CD8-positive, alpha-beta T cell (primary cell): ENCODE measurements at places on chromosomes 1 and 21.

DNA sequence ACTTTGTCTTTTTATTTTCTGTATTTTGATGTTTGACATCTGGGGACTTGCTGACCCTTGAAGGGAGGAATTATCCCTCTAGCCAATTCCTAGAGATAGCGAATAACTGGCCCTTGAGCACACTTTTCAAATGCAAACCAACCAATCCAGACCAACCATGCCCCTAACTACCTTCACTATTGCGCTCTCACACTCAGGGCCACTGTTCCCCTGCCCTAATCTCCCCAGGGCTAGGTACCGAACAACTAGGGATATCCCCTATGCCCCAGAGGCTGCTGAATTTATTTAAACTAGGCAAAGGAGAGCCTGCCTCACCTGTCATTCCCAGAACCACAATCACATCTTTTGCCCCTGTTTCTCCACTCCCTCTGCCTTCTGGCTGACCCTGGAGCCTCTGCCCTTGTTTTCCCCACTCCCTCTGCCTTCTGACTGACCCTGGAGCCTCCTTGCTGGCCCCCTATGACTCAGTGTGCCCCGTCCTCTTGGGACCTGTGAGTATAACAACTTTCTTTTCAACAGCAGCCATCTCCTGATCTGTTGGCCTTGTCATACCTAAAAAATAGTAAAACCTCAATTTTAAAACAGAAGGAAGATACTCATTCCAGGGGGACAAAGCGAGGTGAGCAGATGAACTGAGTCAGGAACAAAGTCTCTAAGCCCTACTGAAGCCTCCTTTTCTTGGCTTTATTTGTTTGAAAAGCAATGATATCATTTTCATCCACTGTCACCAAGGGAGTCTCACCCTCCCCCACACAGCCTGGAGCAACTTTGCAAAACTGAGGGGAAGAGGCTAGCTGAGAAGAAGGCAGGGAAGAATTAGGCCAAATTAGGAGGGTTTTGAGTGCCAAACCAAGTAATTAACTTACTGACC lies 115.5 kb downstream of the NMNAT2 start:
- no peak for DNase-seq

GRCh38 chr1:17950728-17951127 lies 156.9 kb upstream of the IGSF21 start:
- no peak for DNase-seq

DNA sequence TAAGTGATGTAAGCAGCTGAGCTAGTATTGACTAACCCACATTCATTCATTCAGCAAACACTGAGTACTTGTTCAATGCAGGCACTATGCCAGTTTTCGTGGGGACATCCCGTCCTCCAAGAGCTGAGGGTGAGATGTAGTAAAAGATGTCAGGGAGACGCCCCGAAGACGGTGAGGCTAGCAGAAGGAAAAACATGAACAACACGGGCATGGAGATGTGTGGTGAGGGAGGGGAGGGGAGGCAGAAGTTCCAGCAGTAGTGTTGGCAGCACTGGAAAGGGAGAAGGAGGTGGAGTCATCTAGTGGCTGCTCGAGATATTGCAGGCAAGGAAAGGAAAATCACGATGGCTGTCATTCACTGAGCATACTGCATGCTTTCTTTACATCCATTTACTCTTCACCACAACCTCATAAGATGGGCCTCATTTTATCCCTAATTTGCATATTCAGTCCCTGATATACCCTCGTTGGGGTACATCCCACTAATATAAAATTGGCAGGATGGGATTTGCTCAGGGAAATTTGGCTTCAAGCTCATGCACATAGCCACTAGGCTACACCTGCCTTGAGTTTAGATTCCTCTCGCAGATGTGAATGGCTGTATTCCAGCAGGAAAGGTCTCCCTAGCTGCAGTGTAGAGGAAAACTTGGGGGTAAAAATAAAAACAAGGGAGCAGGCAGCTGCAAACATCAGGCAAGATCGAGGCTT lies 14.5 kb downstream of the PDZK1IP1 start:
- DNase-seq = peak; percentile 31

- no peak for DNase-seq
Observed at GRCh38 chr1:206662396-206663092, 22.2 kb upstream of the MAPKAPK2 start.

DNA sequence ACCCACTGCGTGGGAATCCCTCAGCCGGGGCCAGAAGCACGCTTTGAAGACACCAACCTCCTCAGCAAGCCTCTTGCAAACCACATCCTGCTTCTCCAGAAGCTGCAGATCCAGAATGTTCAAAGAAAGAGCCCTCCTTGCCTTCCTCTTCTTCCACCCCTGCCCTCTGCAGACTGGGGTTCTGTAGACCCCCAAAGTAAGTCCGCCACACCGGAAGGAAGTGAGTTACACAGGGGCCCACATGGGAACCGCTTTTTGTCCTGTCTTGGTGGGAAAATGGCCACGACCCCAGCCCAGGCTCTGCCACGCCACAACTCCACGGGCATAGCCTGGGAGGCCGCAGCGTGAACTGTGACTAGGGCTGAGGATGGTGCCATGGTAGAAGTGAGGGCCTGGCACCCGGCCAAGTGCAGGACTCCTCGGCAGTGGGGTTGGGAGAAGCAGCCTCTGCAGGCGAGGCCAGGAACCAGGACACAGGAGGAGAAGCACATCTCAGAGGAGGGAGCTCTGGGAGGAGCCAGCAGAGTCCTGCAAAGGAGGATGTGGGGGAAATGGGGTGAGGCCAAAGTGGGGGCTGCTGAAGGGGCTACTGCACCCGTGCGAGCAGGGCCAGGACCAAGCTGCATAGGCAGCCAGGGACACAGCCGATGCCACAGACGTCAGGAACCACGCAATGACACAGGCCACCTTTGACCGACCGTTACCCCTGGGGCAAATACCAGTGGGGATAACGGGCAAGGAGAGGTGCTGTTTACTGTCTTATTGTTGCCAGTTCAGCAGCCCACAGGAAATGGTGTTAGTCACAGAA lies 30.9 kb downstream of the PDE9A start:
- peak; percentile 77 for DNase-seq

DNA sequence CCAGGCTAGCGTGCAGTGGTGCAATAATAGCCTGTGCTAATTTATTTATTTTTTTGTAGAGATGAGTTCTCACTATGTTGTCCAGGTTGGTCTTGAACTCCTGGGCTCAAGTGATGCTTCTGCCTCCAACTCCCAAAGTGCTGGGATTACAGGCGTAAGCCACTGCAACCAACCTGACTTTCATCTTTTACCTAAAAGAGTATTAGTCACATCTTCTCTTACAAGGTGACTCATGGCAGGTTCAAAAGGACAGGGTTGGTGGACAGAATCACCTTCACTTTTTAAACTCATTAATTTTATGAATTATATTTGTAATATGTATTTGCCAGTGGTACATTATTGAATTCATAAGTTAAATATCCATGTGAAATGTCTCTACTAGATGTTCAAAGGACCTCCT lies 18.1 kb downstream of the JAM2 start:
- no peak for DNase-seq

GRCh38 chr21:16367079-16367478 lies 637.3 kb downstream of the USP25 start:
- no peak for DNase-seq

DNA sequence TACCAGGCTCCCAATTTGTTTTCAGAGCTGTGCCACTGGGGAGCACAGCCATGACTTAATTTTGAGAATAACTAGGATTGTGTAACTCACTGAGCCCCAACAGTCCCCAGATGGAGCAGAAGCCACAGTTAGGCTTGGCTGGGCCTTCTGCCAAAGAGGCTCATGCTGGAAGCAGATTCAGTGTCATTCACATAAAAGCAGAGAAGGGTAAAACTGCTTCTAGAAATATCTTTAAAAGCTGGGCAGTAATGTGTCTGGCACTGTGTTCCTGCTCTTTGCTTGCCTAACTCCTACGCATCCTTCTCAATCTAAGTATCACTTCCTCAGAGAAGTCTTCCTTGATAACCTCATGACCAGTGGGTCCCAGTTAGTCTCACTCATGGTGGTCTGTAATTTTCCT lies 20.3 kb downstream of the STK40 start:
- DNase-seq = no peak

DNA sequence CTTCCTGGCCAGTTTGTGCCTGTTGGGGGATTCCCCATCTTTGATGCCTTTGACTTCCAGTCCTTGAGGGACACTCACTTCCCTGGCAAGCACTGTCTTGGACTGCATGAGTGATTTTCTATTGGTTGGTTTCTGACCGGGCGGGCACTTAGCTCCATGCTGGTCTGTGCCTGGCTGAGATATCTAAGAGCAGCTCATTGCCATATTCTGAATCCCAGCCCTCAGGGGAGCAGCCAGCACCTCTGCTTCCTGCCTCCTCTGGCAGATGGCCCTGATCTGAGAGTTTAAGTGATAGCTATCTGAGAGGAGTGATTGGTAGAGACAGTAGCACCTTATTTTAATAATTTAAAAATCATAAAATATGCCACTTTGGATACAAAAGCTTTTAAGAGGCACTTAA lies 52.5 kb downstream of the DISC1 start:
- DNase-seq = no peak

DNA sequence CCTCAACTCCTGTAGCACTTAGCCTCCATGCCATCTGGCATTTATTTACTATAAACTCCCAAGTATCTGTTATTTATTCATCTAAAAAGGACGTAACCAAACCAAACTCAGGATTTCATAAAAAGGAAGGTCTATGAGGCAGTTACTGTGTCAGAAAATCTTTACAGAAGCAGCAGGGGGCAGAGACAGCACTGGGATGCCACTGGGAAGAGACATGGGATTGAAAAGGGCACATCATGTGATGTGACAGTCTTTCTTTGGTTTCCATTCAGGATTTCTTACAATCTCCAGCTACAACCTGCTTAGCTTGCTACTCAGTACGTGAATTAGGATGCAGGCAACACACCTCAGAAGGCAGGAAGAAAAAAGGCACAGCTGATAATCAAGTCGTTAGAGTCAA lies 31.2 kb downstream of the SPRTN start:
- no peak for DNase-seq

DNA sequence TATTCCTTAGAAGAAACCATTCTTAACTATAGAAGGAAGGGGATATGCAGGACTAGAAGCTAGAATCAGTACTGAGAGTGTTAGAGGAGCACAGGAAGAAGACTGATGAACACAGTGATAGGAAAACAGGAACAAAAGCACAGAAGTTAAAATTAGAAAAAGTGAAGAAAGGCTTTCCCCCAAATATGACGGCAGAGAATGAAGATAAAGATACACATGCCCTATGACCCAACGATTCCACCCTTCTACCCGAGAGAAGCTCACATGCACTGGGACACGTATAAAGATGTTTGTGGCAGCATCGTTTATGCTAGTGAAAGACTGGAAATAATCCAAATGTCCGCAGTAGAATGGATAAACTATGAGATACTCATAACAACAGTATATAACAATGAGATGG lies 74.2 kb downstream of the DTL start:
- DNase-seq = no peak

GRCh38 chr1:55696891-55697290 lies 481.7 kb upstream of the USP24 start:
- no peak for DNase-seq

- DNase-seq = no peak
Observed at GRCh38 chr1:192763756-192764155, 45.1 kb upstream of the RGS2 start.

- DNase-seq = no peak
Observed at GRCh38 chr1:94590203-94591137, 48.9 kb upstream of the F3 start.

DNA sequence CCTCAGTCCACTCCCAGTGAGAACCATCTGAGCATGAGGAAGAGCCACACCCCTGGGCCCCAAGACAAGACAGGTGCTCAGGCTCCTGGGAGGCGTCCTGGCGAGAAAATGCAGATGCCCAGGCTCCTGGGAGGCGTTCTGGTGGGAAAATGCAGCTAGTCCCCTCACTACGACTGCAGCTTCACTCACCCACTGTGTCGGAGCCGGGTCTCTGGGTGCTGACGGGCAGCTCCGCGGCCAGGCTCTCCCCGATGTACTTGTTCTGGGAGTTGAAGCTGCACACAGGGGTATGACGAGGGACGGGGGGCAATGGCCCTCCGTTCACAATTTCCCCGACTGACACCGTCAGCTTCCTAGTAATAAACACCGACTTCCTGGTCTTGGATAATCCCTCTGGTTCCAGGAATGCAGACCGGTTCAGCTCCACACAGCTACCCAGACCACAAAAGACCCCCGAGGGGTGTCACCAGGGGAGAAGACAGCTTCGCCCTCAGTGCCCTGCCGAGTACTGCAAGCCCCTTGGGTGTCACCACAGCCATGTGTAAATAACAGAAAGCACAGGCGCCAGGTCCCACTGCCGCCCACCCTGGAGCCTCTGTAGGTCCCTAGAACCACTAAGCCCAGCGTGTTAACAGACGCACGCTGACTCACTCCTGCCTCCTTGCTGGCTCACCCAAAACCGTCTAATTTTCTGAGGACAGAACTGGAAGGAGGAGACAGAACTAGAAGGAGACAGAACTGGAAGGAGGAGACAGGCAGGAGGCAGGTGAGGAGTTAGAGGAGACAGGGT lies 19.5 kb downstream of the MCM3AP start:
- DNase-seq = no peak

- DNase-seq = no peak
Observed at GRCh38 chr1:180508725-180509097, 6.3 kb upstream of the ACBD6 start.

- no peak for DNase-seq
Observed at GRCh38 chr1:216742625-216743024, 19.4 kb upstream of the ESRRG start.

GRCh38 chr1:196887515-196888239 lies at the start of gene CFHR4:
TSS of gene CFHR4 (plus strand) at chr1:196888052. CDS start at chr1:196888151, 99 bp downstream.
- no peak for DNase-seq

DNA sequence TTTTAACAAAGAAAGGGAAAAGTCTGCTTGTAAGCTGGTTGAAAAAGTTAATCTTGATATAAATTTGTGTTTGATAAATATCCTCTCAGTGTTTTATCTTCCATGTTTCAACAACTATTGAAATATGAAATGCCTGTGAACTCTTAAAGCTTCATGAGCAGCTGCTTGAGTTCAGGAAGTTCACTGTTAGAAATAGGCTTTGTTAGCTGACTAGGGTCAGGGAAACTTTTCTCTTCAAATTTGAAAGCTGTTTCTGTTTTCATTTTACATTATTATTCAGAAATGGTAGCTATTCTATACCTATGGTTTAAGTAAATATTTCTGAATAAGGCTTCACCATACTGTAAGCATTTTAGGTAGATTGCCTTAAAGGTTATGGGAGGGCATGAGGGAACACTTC lies 191.7 kb downstream of the HS2ST1 start:
- no peak for DNase-seq

DNA sequence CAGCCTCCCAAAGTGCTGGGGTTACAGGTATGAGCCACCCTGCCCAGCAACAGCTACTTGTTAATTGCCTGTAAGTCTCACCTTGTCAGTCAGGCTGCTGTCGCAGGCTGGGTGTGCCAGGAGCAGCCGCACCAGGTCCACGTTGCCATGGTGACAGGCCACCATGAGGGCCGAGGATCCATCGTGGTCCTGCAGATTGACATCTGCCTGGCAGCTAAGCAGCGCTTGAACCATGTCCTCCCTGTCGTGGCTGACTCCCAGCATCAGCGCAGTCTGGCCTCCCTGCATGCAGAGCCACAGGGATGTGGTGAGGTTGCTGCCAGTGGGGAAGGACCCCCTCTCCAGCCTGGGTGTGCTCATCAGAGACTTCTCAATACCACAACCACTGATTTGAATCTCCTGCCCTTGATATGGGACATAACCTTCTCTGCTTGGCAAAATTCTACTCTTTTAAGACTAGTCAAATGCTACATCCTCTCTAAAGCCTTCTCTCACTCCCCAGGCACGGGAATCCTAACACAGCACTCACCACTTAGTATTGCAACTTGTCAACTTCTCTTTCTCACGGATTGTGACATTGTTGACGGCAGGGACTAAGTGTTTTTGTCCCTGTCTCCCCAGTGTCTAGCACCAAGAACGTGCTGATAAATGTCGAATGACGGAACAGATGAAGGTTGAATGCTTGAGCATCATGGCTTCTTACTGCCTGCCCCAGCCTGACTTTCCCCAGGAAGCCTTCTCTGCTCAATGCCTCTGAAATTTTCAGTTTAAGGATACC lies 52.9 kb downstream of the L1TD1 start:
- no peak for DNase-seq
